ENCODE measurements at places on chromosomes 1 and 21.

DNA sequence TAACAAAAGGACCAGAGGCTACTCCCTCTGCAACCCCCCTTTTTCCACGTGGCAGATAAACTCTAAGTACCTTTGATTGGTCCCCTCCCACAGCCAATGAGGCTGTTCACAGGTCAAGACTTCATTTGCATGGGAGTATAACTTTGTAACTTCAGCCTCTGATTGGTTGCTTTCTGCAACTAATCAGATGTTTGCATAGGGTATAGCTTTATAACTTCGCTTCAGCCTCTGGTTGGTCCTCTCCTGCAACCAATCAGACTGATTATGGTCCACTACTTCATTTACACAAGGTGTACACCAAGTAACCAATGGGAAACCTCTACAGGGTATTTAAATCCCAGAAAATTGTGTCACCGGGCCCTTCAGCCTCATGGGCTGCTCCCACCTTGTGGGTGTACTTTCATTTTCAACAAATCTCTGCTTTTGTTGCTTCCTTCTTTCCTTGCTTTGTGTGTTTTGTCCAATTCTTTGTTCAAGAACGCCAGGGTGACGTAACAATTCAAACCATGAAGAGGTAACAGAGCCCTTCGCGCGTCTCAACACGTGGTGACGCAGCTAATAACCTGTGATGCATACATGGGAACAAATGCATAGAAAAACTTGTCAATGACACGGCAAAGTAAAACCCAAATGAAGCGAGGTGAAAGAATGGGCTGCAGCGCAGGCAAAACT, 47.2 kb downstream of the VPS26C start:
- DNase-seq: no peak

GRCh38 chr1:22751124-22751531, 40.5 kb downstream of the EPHB2 start:
- DNase-seq: no peak

DNA sequence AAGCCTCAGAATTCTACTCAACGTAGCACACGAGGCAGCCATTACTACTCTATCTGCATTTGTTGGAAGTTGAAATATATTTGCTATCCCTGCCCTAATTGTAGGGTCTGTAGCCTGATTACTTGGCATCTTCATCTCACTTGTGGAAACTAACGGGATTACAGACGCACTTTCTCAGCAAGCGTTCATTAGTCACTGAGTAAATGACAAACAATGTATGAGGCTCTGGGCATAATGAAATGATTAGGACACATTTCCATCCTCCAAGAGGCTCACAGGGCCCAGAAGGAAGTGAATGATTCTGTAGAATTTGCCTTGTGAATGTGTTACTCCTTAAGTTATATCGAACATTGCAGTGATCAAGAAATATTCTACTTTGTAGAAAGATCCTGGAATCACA, 78.1 kb downstream of the KIF26B start:
- no peak for DNase-seq

DNA sequence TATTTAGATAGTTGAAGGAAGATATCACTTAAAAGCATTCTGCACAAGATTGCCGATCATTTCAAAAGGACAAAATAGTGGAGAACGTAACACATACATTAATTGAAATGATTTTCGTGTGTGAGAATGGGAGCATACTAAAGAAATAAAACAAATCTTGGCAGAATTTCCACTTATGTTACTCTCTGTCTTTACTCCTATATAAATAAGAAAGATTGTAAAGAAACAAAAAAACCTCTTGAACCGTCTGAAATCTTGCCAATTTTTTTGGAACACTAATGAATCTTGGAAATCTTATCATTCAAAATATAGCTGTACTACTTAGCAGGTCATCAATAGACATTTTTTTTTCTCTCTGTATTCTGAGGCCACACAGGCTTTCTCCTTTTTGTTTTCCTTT, 528.8 kb upstream of the NCAM2 start:
- DNase-seq: no peak

GRCh38 chr1:41673378-41673777, 188.9 kb upstream of the EDN2 start:
- DNase-seq: no peak

DNA sequence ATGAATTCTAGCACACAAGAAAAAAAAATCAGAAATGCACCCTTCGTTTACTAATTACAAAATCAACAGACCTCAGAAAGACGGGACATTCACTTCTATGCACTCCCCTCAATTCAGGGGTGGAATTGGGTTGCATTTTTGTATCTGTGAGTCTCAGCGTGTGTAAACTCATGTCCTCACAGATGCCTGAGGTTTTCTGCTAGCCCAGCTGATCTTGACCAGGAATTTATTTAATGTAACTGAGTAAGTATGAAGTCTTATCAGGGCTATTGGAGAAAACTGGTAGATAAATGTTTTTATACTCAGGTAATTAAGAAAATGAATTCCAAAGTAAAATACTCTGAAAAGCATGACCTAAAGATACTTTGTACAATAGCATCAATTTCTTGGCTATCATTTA, 167.7 kb downstream of the RUNX1 start:
- DNase-seq: no peak
